Activated B cell treated with CpG ODN at 0.5 μM for 24 hours (primary cell): ENCODE measurements at places on chromosomes 6 and 20.

DNA sequence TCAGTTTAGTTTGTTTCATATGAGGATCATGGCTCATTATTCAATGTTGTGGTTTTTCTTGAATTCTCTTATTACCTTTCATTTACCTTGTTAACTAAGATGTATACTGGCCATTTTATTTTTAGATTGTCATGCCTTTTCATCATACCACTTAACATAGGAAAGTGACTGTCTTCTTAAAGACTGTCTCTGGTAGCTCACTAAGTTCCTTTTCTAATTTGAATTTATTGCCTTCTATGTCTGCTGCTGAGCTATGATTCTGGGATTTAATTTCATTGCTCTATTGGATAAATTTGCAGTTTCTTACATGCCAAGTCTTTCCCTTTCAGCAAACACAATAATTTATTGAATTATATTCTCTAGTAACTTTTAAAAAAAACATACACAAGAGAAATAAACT lies 49.5 kb upstream of the ANKEF1 start:
- DNase-seq, result no peak
- no peak overlapping the region for H3K4me3 ChIP-seq
- H3K36me3 ChIP-seq, result no peaks in the 10 kb centered on the region
- H3K27me3 ChIP-seq, result peaks cover 3% of the 10 kb centered on the region

GRCh38 chr6:18904681-18905080 lies 517.5 kb downstream of the RNF144B start:
- no peaks in the 10 kb centered on the region for H3K36me3 ChIP-seq
- H3K27ac ChIP-seq, result no peak overlapping the region
- H3K27me3 ChIP-seq, result no peaks in the 10 kb centered on the region
- no peaks in the 10 kb centered on the region for H3K4me1 ChIP-seq
- no peak for DNase-seq

DNA sequence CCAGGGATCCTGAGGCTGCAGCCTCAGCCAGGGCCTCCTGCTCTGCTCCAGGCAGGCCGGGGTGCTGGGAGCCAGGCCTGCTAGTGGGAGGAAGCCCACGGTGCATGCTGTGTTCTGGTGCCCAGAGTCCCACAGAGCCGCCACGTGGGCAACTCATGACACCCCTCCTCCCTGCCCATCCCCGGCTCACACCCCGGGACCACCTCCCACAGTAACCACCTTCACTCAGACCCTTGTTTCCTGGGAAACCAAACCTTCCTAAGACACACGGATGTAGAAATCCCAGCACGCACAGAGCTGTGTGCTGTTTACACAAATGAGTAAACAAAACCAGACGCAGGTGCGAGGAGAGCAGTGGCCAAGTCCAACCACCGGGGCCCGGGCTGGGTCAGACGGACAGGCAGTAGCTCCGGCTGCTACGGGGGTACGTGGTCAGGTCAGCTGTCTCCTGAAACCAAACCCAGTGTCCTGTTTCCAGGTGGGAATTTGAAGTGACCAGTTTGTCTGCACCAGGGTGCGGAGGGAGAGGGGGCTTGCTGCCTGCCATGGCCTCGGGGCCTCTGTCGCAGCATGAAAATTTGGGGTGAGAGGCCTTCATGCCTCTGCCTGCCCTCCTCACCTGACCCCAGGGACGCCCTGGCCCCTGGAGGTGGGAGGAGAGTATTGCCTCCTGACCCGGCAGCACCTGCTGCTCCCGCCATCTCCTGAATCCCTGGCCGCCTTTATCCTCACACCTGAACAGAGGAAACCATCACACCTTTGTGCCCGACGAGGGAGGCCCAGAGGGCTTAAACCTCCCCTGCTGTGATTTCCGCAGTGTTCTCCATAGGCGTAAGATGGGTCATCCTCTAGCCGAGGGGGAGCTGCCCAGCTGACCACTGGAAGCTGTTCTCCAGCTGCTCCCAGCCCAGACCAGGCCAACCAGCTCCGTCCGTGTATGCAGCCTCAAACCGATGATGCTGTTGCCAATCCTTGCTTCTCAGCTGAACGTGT lies 52.0 kb upstream of the SMOC2 start:
- no peaks in the 10 kb centered on the region for H3K27me3 ChIP-seq
- H3K4me3 ChIP-seq, result no peak overlapping the region
- no peak for DNase-seq
- no peak overlapping the region for H3K27ac ChIP-seq

GRCh38 chr6:112188906-112189305 lies 65.5 kb downstream of the LAMA4 start:
- no peak overlapping the region for H3K27ac ChIP-seq
- H3K4me1 ChIP-seq, result no peaks in the 10 kb centered on the region
- H3K27me3 ChIP-seq, result peaks cover 13% of the 10 kb centered on the region
- DNase-seq, result no peak

DNA sequence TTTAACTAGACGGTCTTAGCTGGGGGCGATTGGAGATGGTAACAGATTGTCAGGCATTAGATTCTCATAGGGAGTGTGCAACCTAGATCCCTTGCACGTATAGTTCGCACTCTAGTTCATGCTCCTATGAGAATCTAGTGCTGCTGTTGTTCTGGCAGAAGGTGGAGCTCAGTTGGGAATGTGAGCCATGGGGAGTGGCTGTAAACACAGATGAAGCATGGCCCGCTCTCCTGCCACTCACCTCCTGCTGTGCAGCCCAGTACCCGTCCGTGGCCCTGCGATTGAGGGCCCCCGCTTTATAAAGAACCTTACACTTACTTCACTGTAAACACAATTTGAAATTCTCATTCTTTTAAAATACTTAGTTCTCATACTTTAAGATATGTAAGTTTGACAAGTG lies 339.4 kb downstream of the CDH26 start:
- no peak overlapping the region for H3K27ac ChIP-seq
- H3K27me3 ChIP-seq, result no peaks in the 10 kb centered on the region
- no peak for DNase-seq
- no peaks in the 10 kb centered on the region for H3K36me3 ChIP-seq
- H3K4me3 ChIP-seq, result no peak overlapping the region
- no peaks in the 10 kb centered on the region for H3K4me1 ChIP-seq
